Stimulated activated CD8-positive, alpha-beta memory T cell treated with anti-CD3 and anti-CD28 coated beads, Interleukin-12 subunit alpha, Interleukin-12 subunit beta, amount 100 ng/mL, for 1 hour (primary cell): ENCODE measurements at places on chromosomes 4 and X.

GRCh38 chrX:128816919-128817318 is 706.4 kb downstream of the SMARCA1 start:
- no peak for DNase-seq

- DNase-seq, result no peak
Observed at GRCh38 chr4:4386736-4387392, at the start of gene NSG1. Gene NSG1, plus strand, starts transcription at chr4:4387102. Its CDS starts 528 bp downstream, at chr4:4387630.

GRCh38 chr4:128908735-128909134 is 99.2 kb downstream of the JADE1 start:
- no peak for DNase-seq

DNA sequence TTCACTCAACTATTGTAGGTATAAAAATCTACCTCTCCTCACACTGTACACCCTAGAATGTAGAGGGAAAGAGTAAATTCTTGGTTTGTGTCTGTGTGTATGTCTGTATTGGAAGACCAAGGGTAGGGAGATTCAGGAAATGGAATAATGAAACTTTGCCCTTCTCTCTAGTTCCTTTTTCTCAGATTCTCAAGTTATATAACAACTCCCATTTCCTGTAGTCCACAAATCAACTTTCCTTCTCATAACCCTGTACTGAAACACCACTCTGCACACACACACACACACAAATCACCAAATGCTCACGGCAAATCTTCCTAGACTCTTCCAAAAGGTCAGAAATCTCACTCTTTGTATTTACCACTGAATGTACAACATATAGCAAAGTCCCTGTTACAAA is 824.5 kb upstream of the DIAPH2 start:
- no peak for DNase-seq

DNA sequence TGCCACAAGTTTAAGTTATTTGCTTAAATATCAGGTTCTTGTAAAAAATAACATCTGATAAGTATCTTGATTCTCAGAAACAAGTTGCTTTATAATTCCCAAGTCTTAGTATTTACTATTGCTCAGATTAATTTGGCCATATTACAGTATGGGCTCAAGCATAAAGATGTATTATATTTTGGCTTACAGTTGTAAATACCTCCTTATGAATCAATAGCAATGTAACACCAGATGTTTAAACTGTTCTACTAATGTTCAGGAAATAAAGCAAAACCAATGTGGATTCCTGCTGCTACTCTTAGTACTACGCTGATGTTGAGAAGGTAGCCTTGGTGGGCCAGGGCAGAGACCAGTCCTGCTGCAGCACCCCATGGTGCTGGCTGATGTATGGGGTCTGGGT is 102.7 kb downstream of the MGST2 start:
- DNase-seq, result no peak

- DNase-seq, result no peak
Observed at GRCh38 chrX:27924261-27924660, 57.0 kb downstream of the DCAF8L1 start.

DNA sequence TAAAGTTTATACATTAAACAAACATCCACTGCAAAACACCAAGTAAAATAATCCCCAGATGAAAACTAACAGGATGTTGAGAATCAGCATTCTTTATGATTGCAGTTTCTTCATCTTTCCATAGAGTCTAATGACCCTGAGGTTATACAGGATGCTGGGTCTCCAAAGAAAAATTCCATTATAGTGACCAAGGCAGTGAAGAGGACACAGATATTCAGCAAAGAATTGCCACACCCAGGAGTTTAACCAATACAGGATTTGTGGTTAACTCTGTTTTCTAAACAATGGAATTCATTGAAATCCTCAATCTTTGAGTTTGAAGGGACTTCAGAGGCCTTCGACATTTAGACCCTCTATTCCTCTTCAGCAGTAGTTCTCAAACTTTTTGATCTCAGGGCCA is 76.2 kb upstream of the ESX1 start:
- no peak for DNase-seq

GRCh38 chr4:13097971-13098370 is 386.2 kb downstream of the RAB28 start:
- no peak for DNase-seq

- no peak for DNase-seq
Observed at GRCh38 chr4:176788248-176788647, 4.5 kb downstream of the VEGFC start.

- no peak for DNase-seq
Observed at GRCh38 chr4:75484190-75484589, 30.0 kb downstream of the RCHY1 start.

DNA sequence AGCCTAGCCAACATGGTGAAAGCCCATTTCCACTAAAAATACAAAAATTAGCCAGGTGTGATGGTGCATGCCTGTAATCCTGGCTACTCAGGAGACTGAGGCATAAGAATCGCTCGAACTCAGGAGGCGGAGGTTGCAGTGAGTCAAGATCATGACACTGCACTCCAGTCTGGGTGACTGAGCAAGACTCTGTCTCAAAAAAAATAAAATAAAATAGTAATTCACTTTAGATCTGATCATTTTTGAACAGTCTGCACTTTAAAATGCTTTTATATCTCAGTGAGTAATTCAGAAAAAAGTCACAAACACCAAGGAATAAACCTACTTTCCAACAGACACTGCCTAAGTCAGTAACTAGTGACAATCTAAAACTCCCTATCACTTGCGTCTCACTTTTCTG is 25.6 kb upstream of the CORIN start:
- no peak for DNase-seq

- no peak for DNase-seq
Observed at GRCh38 chr4:146998157-146998556, 52.5 kb upstream of the TTC29 start.

DNA sequence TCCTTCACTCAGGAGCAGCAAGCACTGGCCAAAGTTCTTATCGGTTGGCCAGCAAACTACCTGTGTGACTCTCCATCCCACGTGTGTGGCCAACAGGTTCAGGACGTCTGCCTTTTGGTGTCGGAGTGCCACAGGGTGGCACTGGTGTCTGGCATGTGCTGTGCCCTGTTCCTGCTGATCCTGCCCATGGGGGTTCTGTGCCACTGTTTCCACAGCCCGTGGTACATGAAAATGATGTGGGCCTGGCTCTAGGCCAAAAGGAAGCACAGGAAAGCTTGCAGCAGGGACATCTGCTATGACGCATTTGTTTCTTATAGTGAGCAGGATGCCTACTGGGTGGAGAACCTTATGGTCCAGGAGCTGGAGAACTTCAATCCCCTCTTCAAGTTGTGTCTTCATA is 4.6 kb upstream of the TLR2 start:
- DNase-seq, result no peak

DNA sequence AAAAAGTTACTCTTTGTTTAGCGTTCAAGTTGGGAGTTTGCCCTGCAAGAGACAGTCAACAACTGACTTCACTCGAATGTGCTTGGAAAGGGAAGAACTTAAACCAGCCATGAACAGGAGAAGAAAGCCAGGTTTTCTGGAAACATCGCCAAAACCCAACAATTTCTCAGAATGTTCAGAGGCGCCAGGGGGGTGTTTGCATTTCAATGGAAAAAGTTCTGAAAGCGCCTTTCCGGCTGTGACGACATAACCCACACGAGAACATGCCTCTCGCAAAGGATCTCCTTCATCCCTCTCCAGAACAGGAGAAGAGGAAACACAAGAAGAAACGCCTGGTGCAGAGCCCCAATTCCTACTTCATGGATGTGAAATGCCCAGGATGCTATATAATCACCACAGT is 78.1 kb upstream of the ADGRA3 start:
- no peak for DNase-seq

DNA sequence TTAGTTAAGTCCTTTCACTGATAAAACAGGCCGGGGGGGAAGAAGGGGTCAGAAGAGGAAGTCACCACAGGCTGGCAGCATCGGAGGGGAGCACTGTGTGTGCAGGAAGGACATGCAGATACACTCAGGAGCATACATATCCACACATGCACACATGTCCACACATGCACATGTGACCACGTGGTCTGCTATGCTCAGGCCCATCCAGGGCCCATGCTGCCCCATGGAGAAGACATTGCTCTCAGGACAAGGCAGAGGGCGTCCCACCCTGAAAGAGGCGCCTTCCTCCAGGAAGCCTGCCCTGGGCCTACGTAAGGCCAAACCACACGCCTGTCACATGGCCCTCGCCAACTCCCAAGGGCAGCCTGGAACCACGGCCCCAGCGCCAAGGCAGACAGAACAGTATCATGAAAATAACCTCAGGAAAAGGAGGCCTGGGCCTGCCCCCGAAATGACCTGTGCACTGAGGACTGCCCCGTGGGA is 15.8 kb downstream of the WDR1 start:
- DNase-seq, result no peak

- no peak for DNase-seq
Observed at GRCh38 chr4:86688026-86688425, 93.9 kb downstream of the PTPN13 start.

DNA sequence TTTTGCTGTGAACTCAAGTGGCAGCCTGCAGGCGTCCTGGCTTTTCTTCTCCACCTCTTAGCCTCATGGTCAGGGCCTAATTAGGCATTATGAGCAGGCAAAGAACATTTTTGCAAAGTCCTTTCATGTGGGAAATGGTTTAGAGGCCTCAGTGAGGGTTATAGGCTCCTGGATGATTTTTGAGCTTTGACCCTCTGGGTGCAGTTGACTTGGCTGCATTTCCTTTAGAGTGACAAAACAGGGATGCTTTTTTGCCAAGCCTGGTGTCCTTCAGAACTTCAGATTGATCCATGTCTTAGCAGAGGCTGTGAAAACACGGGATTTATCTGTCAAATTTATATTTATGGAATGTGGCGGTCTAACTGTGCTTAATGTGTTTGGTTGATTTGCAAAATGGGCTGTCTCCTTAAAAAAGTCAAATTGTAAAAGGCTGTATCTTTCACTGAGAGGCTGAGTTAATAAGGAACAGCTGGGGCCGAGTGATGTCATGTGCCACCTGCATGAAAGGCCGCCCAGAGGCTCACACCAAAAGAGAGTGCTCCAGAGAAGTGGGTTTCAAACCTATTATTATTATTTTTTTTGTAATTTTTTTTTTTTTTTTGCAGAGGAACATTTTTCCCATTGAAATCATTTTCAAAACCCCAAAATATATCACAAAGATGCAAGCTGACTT is 192.2 kb upstream of the ARX start:
- no peak for DNase-seq

DNA sequence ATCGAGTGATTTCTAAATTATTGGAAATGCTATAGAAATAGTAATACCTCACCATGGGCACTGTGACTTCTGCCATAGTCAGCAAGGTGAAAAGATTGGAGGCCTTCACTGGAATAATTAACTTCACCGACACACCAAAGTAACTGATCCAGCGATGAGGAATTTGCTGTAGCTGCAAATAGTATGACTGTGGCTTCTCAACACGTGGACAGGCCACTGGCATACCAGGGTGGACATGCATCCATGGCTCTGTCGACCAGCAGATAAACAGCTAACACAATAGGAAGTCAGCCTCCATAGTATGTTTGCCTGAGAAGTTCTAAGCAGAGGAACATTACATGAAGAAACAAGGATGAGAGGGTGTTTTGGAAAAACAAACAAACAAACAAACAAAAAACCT is 10.9 kb upstream of the FAT4 start:
- DNase-seq, result no peak

DNA sequence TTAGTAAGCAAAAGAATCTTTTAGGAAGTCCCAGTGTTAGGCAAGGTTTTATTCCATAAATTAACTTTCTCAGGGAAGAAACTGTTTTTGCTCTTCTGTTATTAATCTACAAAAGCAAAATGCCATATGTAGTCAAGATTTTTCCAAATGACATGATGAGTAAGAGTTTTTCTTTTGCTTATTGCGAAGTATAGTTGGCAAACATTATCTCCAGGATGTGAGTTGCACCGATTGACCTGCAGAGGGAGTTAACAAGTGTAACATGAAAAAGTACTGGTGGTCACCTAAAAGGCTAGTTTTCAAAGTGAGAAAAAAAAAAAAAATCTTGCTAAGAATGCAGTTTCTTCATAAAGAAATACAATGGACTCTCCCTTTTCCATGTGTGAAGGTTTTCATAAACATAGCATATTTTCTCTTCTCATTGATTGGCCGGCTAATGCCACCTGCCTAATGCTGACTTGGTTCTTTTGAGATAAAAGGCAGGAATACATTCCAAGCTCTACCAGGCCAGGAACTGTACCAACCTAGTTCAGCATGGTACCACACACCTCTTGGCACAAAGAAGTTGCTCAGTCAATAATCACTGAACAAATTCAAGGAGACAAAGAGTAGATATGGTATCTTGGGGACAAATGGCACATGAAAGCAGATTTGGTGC is 100.2 kb downstream of the LNX1 start:
- no peak for DNase-seq

GRCh38 chr4:81491943-81492342 is 20.2 kb upstream of the RASGEF1B start:
- DNase-seq, result no peak

DNA sequence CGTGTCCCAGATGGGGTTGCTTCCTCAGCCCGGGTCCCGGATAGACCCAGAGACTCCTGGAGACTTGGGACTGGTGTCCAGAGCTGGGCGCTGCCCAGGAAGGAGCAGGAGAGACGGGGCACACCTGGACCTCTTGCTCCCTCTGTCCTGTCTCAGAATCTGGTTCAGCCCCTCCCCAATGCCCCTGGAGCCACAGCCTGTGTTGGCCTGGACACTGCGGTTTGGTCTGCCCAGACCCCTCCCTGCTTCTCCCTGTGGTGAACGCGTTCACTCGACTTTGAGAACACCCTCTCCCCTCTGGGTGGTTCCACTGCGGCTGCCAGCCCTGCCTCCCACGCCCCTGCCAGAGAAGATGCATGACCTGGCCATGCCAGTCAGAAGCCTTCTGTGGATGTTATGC is 111.1 kb downstream of the HMX1 start:
- DNase-seq, result no peak

DNA sequence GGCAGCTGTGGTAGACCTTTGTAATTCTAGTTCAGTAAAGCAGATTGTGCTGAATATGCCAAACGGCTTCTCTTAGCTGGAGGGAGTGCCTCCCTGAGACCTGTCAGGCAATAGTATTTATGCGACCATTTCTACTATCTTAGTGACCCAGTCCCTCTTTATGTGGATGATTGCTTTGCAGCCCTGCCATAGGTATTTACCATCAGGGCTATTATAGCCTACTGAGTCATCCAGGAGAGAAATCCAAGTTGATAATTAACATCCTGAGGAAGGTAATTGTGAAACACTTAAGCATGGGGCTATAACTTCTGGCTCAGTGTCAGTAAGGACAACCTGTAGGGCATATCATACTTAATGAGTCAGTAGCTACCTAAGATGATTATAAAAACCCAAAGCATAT is 103.9 kb upstream of the MAOA start:
- DNase-seq, result no peak

- DNase-seq, result no peak
Observed at GRCh38 chr4:73831569-73831968, 4.9 kb upstream of the CXCL6 start.

DNA sequence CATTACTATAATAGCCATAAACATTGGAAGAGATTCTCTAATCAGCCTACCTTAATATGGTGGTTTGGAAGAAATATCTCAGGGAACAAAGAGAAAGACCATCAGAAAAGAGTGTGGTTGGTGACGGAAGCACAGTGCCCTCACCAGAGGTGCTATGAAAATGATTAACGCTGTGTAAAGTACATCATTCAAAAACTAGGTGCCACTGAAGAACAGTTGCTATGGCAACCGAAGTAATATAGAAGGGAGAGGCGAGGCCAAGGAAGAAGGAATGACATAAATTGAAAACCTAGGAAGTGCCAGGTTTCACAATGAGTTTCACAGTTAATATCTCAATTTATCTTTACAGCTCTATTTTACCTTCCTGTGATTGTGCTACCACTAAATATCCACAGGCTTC is 57.0 kb upstream of the ARSJ start:
- no peak for DNase-seq

- no peak for DNase-seq
Observed at GRCh38 chrX:12971282-12972003, 3.5 kb upstream of the TMSB4X start.

GRCh38 chrX:101349193-101349562 is 636 bp upstream of the TIMM8A start:
- no peak for DNase-seq
